ENCODE measurements at places on chromosomes 11 and 22.

DNA sequence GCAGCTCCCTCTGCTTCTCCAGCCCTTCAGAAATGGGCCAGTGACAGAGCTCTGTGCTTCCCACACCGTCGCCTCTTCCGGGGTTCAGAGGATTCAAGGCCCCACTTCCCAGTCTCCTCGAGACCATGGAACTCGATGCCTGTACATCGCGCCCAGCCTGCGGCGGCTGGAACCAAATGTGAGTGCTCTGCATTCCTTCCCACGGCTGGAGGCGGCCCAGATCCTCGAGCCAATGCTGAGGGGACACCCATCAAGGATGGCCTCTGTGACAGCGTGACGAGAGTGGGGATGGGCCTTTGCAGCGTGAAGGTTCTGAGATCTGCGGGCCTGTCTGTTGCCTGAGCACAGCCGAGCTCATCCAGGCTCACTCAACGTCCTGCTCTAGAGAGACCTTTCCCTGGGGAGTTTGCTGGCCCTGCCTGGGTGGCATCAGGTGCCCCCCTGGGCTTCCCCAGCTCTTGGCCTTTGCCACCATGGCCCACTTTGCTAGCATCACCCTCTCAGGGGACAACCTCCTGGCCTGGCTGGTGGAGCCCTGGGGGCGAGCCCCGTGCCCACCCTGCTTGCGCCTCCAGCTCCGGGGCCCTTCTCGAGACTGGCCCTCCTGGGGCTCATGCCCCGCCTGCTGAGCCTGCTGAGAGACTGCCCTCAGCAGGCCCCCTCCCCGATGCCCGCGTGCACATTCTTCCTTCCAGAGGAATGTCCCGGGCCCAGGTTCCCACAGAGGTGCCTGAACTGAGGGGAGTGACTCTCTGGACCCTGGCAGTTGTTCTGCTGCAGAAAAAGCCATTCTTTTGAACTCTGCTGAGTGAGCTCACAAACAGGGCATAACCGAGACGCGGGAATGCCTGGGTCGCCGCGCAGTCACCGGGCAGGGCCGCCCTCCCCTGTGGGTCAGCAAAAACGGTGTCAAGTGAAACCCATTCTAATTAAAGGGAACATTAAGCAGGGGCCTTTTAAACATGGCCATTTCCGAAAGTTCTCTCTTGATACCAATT lies 7.3 kb upstream of the MYEOV start:
- DNase-seq, result no peak

GRCh38 chr22:45422237-45422983 lies 8.9 kb downstream of the RIBC2 start:
- no peak for DNase-seq

GRCh38 chr11:78645226-78646202 lies 70.8 kb upstream of the NARS2 start:
- DNase-seq, result peak; percentile 54

- DNase-seq, result no peak
Measured at GRCh38 chr11:45928535-45929215, 6.2 kb downstream of the LARGE2 start.

DNA sequence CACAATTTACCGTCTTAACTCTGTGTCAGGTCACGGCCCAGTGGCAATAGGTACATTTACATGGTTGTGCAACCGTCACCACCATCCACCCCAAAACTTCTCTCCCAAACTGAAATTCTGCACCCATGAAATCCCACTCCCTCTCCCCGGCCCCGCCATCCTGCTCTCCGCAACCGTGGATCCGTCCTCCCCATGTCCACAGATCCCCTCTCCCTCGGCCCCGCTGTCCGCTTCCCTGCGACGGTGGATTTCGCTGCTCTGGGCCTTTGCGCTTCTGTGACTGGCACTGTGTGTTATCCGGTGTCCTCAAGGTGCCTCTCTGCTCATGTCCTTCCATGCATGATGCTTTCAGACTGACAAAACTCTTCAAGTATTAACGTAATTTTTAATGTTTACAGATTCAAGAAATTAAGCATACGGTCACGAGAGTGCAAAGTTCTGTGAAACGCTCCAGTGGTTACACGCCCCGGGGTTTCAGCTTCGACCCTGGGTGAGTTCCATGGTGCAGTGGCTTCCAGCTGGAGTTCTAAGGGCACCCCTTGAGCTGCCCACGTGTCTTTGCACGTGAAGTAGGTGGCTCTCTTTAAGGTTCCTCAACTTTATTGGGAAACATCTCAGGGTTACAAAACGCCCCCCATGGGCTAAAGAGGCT lies 76.4 kb downstream of the KCNQ1 start:
- no peak for DNase-seq

DNA sequence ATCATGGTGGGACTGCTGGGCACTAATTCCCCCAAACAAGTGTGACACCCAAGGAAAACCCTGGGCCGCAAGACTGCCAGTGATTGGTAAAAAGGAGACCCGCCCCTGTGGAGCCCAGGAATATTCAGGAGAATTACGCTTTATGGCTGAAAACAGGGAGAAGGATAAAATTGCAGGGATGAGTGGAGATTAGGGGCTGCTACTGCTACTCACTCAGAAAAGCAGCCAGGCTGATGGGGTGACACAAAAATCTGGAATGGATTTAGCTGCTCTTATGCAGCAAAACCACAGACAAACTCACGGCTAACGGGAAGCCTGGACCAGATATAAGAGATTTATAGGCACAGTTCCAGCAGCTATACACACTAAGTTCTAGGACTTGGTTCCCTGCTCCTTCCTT lies 4.4 kb upstream of the FBXO3 start:
- no peak for DNase-seq

DNA sequence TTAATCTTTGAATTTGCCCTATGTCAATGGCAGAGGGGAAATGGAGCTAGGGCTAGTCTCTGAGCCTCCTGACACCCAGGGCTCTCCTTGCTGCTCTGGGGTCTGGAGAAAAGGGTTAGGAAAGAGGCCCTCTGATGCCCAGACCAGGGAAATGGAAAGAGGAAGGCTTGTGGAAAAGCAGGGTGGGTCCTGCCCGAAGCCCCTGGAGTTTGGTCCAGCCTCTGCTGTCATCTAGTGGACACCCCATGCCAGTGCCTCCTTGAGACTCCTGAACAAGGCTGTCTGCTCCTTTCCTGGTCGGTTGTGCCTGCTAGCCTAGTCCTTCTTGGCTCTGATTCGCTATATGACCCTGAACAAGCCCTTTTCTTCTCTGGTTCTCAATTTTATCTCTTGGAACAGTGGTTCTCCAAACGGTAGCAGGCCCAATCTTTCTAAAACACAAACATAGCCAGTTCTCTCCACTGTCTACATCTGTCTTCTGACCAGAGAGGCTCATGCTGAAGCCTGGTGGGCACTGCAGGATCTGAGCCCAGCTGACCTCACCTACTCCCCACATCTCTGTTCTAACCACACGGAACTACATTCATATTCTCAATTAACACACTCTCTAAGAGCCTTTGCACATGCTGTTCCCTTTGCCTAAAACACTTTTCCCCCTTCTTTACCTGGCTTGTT lies 8.8 kb upstream of the PLA2G3 start:
- DNase-seq, result no peak

DNA sequence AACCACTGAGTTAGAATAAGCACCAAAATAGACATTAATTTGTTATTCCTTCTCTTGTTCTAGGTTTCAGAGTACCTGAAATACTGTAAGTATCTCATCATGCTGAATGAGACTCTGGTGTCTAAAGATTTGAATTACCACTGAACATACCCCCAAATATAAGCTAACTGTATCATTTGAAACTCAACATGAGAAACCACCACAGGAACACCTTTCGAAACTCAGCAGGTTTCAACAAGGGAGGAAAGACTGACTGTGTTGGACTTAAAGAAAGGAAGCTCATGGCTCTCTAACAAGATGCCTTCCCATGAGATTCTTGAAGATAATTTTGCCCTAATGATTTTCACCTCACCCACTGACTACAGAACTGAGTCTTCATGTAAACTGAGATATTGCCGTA lies 37.0 kb downstream of the PRCP start:
- DNase-seq, result no peak

DNA sequence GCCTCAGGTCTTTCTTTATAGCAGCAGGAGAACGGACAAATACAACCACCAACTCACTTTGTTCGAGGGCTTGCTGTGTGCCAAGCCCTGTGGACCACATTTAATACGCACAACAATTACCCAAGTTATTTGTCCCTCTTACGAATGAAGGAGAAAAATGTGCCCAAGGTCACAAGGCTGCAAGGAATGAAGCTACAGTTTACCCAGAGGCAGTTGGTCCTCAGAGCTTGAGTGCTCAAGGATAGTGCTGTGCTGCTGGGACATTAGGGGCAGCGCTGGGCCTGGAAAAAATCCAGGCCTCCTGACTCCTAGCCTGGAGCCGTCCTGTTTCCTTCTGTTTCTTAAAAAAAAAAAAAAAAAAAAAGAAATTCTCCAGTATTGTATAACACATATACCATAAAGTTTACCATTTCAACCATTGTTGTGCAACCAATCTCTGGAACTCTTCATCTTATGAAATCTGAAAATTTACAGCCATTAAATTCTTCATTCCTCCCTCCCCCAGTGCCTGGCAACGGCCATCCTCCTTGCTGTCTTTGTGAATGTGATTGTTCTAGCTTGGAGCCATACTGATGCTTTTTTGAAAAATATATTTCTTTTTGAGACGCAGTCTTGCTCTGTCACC lies 1.0 kb upstream of the C11orf86 start:
- DNase-seq, result no peak

GRCh38 chr22:35592418-35592967 lies 24.6 kb downstream of the MB start:
- DNase-seq, result no peak

- no peak for DNase-seq
Measured at GRCh38 chr11:30311189-30311588, 11.7 kb upstream of the ARL14EP start.

DNA sequence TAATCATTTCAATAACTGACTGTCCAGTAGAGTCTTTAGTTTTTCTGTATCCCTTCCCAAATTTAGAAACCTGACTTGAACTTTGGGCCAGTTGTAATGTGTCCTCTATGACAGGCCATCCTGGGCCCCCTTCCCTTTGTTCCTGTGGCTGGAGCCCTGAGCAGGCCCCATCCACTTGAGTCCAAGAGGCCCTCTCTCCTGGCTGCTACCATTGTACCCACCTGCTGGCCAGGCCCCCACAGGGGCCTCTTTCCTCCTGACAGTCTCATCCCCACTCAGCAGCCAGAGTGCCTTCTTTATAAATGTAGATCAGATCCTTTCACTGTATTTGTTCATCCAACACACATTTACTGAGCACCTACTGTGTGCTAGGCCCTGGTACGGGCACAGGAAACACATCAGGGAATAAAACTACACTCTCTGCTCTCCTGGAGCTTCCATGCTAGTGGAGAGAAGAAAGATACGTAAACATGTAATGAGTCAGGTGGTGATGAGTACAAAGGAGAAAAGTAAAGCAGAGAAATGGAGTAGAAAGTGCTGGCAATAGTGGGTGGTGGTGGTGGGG lies 2.7 kb upstream of the LRP5 start:
- DNase-seq, result no peak

GRCh38 chr11:18669219-18669596 lies 29.4 kb upstream of the TMEM86A start:
- DNase-seq, result peak; percentile 6

- no peak for DNase-seq
Measured at GRCh38 chr11:125072218-125072960, 9.3 kb downstream of the SLC37A2 start.

DNA sequence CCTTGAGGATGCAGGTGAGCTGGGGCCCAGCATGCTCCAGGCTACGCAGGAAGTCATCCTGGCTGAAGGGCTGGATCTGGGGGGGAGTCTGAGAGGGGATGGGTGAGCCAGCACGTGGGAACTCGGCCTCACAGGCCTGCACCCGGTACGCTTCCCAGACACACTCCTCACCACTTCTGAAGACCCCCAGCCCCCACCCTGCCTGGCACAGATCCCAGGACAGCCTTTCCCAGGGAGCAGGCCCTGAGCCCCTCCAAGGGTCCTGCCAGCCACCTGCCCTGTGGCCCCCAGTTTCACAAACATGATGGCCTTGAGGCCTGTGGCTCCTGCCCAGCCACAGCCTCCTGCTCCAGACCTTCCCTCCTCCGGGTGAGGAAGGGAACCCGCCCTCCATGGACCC lies 5.6 kb upstream of the PLXNB2 start:
- no peak for DNase-seq

GRCh38 chr11:89293965-89294679 lies 116.4 kb downstream of the TYR start:
- DNase-seq, result no peak

- DNase-seq, result no peak
Measured at GRCh38 chr11:130651066-130651855, 202.8 kb downstream of the ADAMTS15 start.

- DNase-seq, result no peak
Measured at GRCh38 chr22:23750367-23750713, 572 bp downstream of the ZNF70 start.

DNA sequence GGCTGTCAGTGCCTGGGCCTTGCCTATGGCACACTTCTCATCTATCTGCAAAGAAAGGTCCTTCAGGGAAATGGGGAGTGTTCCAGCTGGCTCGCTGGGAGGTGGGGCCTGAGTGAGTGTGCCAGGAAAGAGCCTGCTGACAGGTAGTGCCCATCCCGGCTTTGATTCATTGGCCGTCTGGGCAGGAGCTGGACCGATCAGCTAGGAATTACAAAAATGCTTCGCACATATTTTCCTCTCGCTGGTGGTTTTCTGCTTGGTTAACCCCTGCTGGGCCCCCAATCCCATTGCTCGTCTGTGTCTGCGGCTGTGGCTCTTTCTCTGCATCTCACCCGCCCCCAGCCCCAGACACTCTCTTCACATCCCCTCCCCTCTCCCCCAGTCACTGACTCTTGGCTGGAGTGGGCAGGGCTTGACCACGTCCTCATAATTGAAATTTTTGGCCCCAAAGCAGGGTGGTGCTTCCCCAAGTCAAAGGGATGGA lies 10.8 kb downstream of the LIF start:
- DNase-seq, result no peak

- no peak for DNase-seq
Measured at GRCh38 chr22:46829117-46829891, 66.9 kb downstream of the TBC1D22A start.

- no peak for DNase-seq
Measured at GRCh38 chr11:133065847-133066485, 466.3 kb downstream of the OPCML start.

- no peak for DNase-seq
Measured at GRCh38 chr22:39277142-39277607, 32.4 kb upstream of the PDGFB start.

- DNase-seq, result no peak
Measured at GRCh38 chr11:44267006-44267749, 42.8 kb downstream of the ALX4 start.

- no peak for DNase-seq
Measured at GRCh38 chr22:47207846-47208554, 445.6 kb downstream of the TBC1D22A start.

- DNase-seq, result no peak
Measured at GRCh38 chr11:11391796-11392463, 38.9 kb upstream of the CSNK2A3 start.

DNA sequence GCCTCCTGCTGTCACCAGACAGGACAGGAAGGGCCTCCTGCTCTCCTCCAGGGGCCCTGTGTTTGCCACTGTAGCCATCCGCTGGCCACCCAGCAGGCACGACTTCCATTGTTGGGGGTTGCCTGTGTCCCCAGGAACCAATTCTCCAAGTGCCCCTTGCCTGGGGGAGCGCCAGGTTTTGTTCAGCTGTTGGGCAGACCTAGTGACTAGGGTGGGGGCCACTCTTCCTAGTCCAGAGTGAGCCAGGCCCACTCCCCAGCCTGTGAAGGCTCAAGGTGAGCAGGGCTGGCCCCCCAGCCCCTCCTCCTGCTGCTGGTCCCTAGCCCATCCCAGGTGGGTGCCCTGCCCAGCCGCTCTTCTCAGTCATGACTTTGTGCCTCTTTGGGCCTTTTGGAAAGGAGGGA lies 30.9 kb downstream of the OSBPL5 start:
- DNase-seq, result no peak

- no peak for DNase-seq
Measured at GRCh38 chr11:122036018-122036417, 80.0 kb downstream of the BLID start.
